ENCODE measurements at places on chromosomes 7 and 10.

- DNase-seq = no peak
These were observed 192.2 kb downstream of the CUX1 start for GRCh38 chr7:102009628-102010027.

DNA sequence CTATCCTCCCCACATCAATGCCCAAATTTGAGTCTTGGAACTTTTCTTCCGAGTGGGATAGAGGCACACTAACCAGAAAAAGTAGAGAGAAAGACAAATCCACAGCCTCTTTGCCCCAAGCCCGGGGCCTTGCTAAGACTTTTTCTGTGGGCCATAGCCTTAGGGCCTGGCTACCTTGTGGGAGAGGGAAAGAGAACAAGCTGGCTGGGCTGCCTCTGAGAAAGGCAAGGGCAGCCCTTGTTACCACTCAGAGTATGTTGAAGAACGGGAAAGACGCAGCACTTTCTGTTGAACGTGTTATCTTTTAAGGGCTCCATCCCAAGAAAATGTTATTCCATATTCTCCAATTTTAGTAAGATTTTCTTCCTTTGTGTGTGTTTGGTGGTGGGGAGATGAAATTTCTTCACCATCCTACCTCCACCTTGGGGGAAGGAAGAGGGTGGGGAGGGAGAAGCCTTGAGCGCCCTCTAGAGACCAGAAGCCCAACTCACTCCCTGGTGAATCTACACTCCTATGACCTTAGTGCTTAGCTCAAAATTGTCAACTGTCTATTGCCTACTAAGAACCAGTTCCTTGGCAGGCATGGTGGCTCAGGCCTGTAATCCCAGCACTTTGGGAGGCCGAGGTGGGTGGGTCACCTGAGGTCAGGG is 3.9 kb upstream of the NRF1 start:
- DNase-seq = no peak

GRCh38 chr10:8738987-8739386 is 684.5 kb downstream of the GATA3 start:
- DNase-seq = no peak

- DNase-seq = no peak
These were observed 1.6 kb downstream of the ZNF746 start for GRCh38 chr7:149495785-149496641.

GRCh38 chr7:37216156-37216852 is 232.4 kb downstream of the ELMO1 start:
- DNase-seq = no peak

- peak; percentile 30 for DNase-seq
These were observed 28.7 kb upstream of the NAMPT start for GRCh38 chr7:106313456-106313901.

GRCh38 chr10:58608826-58609531 is 96.3 kb downstream of the BICC1 start:
- no peak for DNase-seq

DNA sequence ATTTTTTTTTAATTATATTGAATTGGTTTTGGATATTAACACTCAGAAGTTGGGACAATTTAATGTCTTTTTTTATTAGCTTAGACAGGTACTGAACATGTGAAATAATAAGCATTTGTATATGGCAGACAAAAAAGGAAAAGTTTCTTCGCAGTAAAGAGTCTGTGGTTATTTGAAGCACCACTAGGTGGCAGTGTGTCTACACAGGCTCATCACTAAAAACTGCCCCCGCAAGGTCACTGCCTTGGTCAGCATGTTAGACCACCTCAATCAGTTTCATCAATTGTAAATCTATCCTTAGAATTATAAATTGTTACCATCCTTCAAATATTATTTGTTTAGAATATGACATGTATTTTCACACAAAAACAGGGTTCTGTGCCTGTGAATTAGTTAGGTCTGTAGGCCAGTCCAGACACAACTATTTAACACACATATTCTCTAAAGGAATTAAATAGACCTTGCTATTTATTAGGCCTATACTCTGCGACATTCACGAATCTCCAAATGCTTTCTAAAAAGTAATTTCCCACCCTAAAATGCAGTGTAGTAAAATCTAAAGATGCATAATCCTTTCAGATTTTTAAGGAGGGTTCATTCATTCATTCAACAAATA is 17.0 kb downstream of the PNLIPRP3 start:
- DNase-seq = no peak

DNA sequence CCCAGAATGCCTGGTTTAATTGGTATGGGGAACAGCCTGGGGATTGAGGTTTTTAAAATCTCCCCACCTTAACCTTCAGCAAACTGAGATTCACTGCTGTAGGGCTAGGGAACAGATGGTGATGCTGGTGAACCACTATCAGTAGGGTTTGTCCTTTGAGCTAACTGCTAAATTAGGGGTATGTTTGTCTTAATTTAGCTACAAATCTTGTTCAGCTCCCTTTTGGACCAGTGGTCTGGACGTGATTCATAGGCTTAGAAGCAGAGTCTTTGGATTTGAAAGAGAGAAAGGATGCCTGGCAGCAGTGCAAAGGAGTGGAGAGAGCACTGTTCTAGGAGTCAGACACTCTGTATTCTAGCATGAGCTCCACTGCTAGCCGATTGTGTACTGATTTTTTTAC is 2.8 kb downstream of the HDAC9 start:
- no peak for DNase-seq

DNA sequence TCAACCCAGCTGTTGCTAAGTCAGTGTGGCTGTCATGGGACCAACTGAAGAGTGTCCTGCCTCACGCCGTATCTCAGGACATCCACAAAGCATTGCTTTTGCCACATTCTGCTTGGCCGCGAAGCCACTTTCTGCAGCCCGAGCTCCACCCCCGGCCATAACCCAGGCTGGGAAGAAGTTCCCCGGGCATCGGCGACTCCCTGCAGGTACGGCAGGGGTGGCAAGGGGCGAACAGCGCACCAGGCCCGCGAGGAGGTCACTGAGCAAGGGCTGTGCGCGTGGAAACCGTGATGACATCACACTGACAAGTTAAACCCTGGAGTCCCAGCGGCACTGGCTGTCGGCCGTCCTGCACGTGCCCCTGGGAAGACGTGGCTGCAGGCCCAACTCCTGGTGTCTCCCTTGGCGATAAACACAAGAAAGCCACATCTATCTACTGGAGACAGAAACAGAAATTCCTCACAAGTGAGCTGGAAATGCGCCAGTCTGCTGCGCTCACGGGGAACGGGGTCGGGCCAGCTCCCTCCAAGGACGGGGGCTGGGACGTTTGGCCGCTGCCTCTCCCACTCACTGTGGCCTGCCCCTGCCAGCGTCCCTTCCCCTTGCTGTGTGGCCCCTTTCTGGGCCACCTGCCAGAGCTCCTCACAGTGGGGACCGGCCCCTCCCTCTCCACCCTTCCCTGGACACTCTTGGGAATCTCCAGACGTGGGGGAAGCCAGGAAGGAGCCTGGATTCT is 326.3 kb downstream of the DNAJB6 start:
- DNase-seq = no peak

DNA sequence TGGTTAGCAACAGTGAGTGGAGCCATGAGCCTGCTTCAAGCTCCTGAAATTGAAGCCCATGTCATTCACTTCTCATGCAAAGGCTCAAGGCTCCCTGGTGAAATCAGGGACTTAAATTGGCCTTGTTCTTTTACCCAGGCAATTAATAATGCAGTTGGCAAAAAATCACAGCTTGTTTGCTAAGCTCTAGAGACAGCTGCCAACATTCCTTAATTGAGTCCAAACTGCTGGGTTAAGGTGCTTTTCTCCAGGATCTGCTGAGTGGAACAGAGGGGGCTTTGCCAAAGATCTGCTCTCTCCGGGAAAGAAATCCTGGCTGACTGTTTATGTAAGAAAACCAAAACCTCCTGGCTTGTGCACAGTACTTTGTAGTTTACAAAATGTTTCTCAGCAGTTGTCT is 257.6 kb upstream of the GHITM start:
- no peak for DNase-seq

- DNase-seq = no peak
These were observed 26.6 kb downstream of the DUSP5 start for GRCh38 chr10:110524179-110524858.

DNA sequence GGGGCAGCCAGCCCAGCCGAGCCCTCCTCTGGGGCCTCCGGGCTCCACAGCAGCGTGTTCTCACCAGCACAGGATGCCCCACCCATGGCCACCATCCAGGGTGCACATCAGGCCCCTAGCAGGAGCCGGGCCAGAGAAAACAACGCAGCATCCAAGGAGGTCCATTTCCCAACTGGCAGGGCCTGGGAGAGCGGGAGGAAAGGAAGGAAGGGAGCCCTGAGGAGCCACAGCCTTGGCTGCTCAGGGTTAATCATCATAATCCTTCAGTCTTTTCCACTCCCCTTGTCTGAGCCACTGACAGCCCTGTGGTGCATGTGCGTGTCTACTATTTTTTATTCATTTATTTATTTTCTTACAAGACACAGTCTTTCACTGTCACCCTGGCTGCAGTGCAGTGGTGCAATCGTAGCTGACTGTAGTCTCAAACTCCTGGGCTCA is 3.6 kb downstream of the PLAC9 start:
- DNase-seq = peak; percentile 42

- no peak for DNase-seq
These were observed 170.6 kb downstream of the LRRN3 start for GRCh38 chr7:111261496-111261895.

GRCh38 chr7:34696415-34696814 is 38.4 kb downstream of the NPSR1 start:
- no peak for DNase-seq

GRCh38 chr10:110312206-110312605 is 7.5 kb upstream of the SMNDC1 start:
- no peak for DNase-seq

- no peak for DNase-seq
These were observed 280.0 kb upstream of the GNAI1 start for GRCh38 chr7:79854621-79855020.
